AG08396 (cell line): ENCODE measurements at places on chromosomes 5 and 9.
A peak's percentile ranks its signal among the peaks of the same experiment; 100 is the strongest.

- no peak for DNase-seq
Observed at GRCh38 chr5:82257729-82258128, 20.4 kb downstream of the RPS23 start.

DNA sequence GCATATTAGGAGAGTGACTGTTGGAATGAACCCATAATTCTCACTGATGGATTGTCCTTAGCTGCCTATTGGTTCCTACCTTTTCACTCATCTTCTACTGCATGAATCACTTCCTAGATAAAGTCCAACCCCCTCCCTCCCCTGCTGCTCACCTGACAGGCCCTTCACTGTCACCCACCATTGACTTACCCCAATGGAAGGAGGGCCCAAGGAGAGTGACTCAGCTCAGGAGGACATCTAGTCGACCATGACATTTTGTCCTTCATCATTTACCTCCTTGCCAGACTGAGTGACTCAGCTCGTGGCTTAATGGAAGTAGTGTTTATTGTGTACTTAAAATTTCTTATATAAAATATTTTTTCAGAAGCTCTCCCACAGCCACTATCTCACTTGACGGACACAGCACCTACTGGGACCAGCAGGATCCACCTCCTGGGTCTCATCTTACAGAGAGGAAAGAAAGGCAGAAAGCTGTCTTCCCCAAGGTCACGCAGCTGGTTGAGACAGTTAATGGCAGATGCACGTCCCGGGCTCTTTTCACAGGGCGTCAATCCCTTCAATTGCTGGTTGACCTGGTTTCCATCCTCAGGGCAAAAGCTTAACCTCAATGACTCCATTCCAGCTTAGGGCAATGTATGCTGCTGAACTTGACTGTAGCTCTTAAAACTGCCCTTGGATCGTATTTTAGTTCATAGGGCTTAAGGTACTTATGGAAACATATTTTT lies 142.3 kb downstream of the MARCHF11 start:
- DNase-seq, result no peak

DNA sequence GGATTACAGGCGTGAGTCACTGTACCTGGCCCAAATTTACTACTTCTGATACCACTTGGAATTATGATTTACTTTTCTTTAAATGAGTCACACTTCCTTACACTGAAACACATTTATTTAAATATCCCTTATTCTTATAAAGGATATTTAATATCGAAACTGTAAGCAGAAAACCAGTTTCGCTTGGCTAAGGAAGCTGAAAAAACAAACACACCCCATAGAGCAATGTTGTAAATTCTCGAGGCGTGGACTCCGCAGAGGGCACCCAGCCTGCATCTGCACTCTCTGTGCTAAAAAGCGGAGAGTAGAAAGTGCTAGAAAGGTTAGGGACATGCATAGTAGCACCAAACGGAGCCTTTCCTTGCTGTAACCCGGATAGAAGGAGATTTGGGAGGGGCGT lies 86.5 kb downstream of the HMCN2 start:
- DNase-seq, result no peak

DNA sequence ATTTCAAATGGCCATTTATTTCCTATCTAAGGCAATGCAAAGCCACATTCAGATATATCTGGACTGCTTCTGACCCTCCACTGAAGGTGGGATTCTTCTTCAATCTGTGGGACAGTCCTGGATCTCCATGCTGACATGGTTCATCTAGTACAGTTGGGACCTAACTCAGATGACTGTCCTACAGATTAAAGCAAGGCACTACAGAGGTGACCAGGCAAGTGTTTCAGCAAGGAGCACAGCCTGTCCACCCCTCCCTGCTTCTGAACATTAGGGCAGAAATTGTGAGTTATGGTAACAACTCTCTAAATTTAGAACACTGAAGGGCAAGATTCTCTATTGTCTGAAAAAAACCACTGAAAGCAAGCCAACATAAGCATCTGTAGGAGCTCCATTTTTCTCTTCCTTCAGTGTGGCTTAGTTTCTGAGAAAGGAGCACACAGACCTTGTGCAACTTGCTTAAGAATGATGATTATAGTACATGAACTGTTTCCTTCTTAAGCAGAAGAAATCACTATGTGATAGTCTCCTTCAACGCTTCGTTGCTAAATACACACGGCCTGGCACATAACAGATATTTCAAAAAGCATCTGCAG lies 62.9 kb upstream of the BARX1 start:
- no peak for DNase-seq

DNA sequence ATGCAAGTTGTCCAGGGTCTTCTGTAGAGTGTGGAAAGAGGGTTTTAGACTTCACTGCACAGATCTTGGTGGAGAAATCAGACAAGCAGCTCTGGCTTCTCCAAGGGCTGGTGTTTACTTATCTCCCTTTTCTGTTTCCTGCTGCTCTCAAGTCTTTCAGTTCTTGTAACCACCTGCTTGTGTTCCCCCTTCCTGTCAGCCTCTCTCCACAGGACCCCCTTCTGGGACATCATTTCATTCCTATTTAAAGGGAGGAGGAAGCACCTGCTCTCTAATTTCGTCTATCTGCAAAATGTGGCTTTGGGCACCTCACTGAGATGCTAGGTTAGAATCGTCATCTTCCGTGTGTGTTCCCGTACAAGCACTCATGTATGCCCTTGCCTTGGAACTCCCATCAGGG lies 636.2 kb downstream of the MTRR start:
- no peak for DNase-seq

GRCh38 chr9:69831611-69832010 lies 11.0 kb downstream of the CFAP95 start:
- DNase-seq, result no peak

DNA sequence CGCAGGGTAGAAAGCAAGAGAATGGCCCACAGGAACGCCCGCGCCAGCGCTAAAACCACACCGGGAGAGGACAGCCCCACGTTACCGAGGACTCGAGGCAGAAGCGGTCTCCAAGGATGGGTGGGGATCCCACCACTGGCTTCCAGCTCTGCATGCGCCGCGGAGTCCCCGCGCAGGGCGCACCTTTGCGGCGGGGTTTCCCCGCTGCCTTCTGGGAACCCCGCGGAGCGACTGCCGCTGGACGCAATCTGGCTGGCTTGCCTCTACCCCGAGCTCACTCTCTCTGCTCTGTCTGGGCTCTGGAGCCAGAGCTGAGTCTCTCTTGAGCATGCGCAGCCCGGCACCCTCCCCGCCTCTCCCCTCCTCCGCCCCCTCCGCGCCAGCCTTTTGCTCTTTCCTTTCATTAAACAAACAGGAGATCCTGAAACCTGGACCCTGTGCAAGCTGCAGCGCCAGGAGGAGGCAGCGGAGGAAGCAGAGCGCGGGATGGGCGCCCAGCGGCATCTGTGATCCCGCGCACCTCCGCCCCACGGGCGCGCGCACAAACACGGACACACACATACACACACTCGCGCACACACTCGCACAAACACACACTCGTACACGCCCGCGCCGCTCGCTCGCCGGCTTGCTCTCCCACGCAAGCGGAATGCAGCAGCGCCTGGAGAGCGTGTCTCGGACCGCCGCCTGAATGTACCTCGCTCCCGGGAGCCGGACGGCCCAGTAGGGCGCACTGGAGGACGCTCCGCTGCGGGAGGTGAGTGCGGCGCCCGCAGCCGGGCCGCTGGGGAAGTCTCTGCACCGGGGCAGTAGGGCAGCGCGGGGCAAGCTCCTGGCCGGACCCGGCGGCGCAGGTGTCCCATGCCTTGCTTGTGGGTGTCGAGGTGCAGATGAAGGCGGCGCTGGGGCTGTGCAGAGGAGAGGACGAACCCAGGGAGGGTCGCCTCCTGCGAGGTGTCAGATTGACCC lies at the start of gene PLPPR1:
TSS of gene PLPPR1 (plus strand) at position 382 of the 969 bp plus-strand sequence.
- DNase-seq, result peak; percentile 56

- DNase-seq, result no peak
Observed at GRCh38 chr9:124506433-124506832, 766 bp downstream of the NR5A1 start.

DNA sequence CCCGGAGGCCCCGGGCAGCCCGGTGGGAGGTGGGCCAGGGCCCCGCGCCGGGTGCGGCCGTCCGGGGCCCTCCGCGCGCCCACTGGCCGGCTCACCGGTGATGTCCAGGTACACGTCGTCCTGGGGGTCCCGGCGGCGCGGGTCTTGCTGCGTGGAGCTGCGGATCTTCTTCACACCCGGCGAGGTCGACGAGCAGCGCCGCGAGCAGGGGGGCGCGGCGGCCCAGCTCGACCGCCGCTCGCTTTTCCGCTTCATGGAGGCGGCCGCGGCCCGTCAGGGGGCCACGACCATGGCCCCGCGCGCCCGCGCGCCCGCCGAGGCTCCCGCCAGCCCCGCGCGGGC lies 548 bp downstream of the CDC14B start:
- no peak for DNase-seq

DNA sequence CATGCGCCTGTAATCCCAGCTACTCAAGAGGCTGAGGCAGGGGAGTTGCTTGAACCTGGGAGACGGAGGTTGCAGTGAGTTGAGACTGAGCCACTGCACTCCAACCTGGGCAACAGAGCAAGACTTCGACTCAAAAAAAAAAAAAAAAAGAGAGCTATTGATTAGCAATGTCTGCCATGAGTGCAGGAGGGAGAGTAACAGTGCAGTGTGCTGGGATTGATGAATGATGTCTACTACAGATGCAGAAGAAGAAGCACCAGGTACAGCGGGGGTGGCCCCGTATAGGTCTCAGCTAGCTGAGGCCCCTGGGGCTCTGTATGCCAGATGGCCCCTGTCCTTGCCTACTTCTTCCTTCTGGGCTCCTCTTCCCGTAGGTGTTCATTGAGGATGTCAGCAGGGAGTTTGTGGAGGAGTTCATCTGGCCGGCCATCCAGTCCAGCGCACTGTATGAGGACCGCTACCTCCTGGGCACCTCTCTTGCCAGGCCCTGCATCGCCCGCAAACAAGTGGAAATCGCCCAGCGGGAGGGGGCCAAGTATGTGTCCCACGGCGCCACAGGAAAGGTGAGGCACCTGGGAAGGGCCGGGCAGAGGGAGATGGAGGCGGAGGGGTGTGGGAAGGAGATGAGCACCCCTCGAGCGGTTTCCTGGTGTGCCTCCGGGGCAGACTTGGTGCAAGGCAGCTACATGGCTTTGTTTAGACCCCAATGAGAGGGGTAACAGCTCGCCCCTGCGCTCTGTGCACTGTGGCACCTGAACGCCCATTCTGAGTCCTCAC lies 13.5 kb downstream of the ASS1 start:
- DNase-seq, result no peak

- no peak for DNase-seq
Observed at GRCh38 chr5:17872204-17872603, 237.9 kb downstream of the TAF11L14 start.

- no peak for DNase-seq
Observed at GRCh38 chr5:40202814-40203440, 476.8 kb upstream of the PTGER4 start.
